MCF 10A (cell line): ENCODE measurements at places on chromosomes 13 and 19. TPM values are rescaled to one million over a fixed set of nuclear protein-coding genes. Genes with fewer than 3 reads are reported as not detected.

DNA sequence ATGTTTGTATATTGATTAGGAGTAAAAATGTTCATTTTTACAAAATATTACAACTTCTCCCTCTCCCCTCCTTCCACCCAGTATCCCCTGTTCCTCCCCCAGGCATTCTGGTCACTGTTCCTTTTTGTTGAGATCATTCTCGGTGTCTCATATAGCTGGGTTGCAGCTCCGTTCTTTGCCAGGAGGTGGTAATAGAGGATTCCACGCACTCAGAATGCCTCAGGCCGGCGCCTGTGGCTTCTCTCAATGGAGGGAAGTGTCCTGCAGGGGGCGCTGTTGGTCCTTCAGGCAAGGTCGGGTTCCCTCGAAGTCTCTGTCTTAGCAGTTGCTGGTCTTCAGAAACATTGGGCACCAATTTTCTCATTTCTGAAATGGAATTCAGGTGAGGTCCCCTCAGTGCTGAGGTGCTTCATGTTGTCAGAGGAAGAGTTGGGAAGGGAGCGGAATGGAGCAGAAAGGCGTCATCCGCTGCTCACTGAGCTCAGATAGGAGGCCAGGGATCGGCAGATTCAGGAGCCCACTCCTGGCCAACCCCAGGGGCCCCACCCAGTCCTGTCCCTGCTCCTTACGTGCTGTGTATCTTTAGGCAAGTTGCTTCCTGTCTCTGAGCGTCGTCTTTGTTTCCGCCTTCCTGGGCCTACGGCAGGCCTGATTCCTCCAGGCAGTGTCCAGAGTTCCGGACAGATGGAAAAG lies 10.3 kb upstream of the GARIN5A start:
- H3K27me3 ChIP-seq, result peaks cover 22% of the 10 kb centered on the region
- DNase-seq, result peak; percentile 28
- no peak overlapping the region for H3K4me3 ChIP-seq
- no peak overlapping the region for H3K27ac ChIP-seq
- H3K4me1 ChIP-seq, result peaks cover 7% of the 10 kb centered on the region
- H3K36me3 ChIP-seq, result peaks cover 14% of the 10 kb centered on the region

DNA sequence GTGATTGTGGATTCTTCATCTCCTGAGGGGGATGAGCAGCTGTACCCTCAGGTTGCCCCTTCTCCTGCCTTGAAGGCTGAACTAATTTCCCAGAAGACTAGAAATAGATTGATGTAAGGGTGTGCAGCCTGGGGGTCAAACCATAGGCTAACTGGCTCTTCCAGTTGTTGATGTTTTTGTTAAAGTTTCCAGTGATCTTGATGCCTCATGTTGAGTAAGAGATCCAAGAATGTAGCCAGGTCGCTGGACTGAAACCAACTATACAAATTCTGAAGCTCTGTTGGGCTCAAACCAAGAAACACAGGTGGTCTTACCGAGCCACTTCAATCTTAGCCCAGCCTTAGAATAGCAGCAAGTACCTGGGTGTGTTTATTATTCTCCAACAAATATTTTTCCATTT lies 391.8 kb downstream of the KLF5 start:
- H3K4me3 ChIP-seq, result no peak overlapping the region
- no peak for DNase-seq
- H3K36me3 ChIP-seq, result no peaks in the 10 kb centered on the region
- H3K27me3 ChIP-seq, result no peaks in the 10 kb centered on the region
- no peak overlapping the region for H3K27ac ChIP-seq

- H3K27me3 ChIP-seq, result no peaks in the 10 kb centered on the region
- peaks cover 19% of the 10 kb centered on the region for H3K4me1 ChIP-seq
- no peak for DNase-seq
- H3K36me3 ChIP-seq, result peaks cover 6% of the 10 kb centered on the region
- no peak overlapping the region for H3K4me3 ChIP-seq
Measured at GRCh38 chr13:25899464-25899863, 152.4 kb downstream of the SHISA2 start.

GRCh38 chr13:28716511-28716910 lies 2.3 kb downstream of the SLC46A3 start:
- DNase-seq, result peak; percentile 99
- H3K4me1 ChIP-seq, result peaks cover 33% of the 10 kb centered on the region
- H3K4me3 ChIP-seq, result peak overlapping the region; percentile 81
- H3K27me3 ChIP-seq, result no peaks in the 10 kb centered on the region
- H3K36me3 ChIP-seq, result peaks cover 10% of the 10 kb centered on the region
- H3K27ac ChIP-seq, result peak overlapping the region; percentile 93

GRCh38 chr19:28257396-28257795 lies 955.6 kb downstream of the UQCRFS1 start:
- H3K4me1 ChIP-seq, result no peaks in the 10 kb centered on the region
- H3K27ac ChIP-seq, result no peak overlapping the region
- no peaks in the 10 kb centered on the region for H3K27me3 ChIP-seq
- H3K4me3 ChIP-seq, result no peak overlapping the region
- peaks cover 4% of the 10 kb centered on the region for H3K36me3 ChIP-seq

- DNase-seq, result no peak
- H3K27me3 ChIP-seq, result peaks cover 33% of the 10 kb centered on the region
- no peaks in the 10 kb centered on the region for H3K36me3 ChIP-seq
- no peak overlapping the region for H3K4me3 ChIP-seq
- H3K4me1 ChIP-seq, result no peaks in the 10 kb centered on the region
Measured at GRCh38 chr13:53241891-53242348, 213.3 kb downstream of the OLFM4 start.

DNA sequence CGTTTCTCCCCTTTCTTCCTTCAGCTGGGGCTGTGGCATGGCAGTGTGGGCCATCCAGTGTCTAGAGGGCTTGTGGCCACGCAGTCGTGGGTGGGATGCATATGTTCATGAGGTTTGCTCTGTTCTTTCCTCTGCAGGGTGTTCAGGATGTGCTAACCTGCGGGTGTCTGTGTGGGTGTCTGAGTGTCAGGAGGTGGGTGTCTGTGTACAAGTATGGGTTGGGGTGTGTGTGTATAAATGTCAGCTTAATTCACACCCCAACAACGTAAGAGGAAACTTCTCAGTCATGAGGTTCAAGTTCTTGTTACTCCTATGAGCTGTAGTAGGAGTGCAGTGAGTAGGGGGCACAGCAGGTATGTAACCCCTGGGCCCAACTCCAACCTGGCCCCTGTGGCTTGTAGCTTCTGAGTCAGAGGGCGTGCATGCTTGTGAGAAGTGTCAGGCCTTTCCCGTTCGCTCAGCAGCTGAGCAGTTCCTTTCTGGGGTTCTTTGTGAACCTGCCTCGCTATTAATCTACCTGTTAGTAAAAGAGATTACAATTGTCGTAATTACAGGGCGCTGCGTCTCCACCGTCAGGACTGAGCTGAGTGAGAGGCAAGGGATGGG lies 49.1 kb downstream of the NFIX start:
- no peak for DNase-seq
- H3K27me3 ChIP-seq, result no peaks in the 10 kb centered on the region
- H3K4me1 ChIP-seq, result peaks cover 11% of the 10 kb centered on the region
- H3K4me3 ChIP-seq, result no peak overlapping the region

DNA sequence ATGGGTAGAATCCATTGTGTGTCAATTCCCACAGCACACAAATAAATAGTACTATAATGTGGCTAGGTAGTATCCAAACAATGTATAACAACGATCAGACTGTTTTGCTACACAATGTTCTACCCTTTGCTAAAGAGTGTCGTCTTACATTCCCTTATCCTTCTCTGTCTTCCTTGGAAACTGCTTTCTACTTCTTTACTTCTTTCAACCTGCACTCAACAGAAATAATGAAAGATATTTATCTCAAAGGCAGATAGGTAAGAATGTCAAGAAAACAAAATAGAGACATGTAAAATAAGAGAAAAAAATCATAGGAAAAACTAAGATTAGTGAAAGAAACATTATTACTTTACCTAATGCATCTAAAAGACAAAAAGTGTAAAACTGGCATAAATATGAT lies 814.7 kb downstream of the PCDH9 start:
- H3K36me3 ChIP-seq, result no peaks in the 10 kb centered on the region
- no peak overlapping the region for H3K4me3 ChIP-seq
- peaks cover 11% of the 10 kb centered on the region for H3K4me1 ChIP-seq
- DNase-seq, result no peak
- H3K27ac ChIP-seq, result peak overlapping the region; percentile 29

DNA sequence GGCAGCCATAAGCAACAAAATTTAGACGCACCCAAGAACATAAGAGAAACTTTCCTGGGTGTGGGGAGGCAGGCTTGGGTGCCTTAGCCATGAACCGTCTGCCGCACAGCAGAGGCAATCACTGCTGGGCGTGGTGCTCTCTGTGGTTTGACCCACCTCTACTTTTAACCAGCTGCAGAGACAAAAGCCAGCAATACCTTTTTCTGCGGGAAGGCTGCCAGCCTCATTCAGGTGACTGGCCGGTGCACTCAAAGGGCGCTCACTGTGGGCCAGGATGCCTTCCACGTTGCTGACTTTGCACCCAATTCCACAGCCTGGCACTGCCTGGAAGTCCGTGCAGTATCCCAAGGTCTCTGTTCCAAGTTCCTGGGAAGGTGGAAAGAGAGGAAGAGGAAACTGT lies 69.1 kb downstream of the ATP7B start:
- DNase-seq, result peak; percentile 47
- no peak overlapping the region for H3K4me3 ChIP-seq
- no peaks in the 10 kb centered on the region for H3K27me3 ChIP-seq
- no peaks in the 10 kb centered on the region for H3K36me3 ChIP-seq

DNA sequence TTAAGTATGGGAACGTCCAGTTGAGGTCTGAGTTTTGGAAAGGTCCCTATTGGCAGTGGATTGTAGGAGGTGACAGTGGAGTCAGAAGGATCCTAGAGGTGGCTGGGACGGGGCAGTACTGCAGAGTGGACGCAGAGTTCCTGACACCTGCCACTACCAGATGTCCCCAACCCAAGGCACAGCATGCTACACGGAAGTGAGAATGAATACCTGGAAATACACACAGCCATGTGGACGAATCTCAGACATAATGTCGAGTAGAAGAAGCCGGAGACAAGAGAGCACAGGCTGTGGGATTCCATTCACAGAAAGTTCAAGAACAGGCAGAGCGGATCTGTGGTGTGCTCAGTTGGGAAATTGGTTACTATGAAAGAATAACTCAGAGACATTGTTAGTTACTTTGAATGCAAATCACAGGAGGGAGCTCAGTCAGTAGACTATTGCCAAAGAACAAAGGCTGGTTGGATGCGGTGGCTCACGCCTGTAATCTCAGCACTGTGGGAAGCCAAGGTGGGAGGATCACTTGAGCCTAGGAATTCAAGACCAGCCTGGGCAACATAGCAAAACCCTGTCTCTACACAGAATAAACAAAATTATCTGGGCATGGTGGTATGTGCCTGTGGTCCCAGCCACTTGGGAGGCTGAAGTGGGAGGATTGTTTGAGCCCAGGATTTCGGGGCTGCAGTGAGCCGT lies 37.4 kb downstream of the RYR1 start:
- no peak overlapping the region for H3K4me3 ChIP-seq
- no peak for DNase-seq
- H3K27ac ChIP-seq, result no peak overlapping the region
- no peaks in the 10 kb centered on the region for H3K36me3 ChIP-seq

DNA sequence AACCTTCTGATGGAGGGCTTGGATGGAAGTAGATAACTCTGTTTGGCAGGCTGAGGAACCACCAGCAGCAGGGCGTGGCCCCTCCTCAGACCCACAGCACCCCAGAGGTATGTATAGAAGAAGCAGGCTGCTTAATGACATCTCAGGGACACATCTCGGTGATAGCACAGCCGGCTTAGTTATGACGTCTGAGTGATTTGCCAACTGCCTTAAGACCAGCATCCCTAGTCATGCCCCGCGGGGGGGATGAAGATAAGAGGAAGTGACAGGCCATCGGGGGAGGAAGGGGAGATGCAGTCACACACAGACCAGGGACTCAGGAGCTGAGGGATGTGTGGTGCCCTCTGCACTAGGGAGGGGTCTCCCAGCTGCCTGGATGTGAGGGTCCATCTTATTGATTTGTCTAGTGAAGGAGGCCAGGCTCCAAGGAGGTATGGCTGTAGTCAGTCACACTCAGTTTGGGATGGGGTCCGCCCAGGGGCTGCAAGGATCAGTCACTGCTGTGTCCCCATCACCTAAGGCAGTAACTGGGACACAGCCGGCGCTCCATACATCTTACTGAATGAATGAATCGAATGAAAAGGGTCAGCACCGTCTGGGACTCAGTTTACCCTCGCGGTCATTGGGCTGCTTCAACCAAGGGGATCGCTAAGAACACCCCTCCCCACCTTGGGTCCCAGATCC lies 19.2 kb upstream of the ERCC1 start:
- peak overlapping the region; percentile 91 for H3K27ac ChIP-seq
- peak; percentile 30 for DNase-seq
- H3K36me3 ChIP-seq, result peaks cover 5% of the 10 kb centered on the region
- H3K4me3 ChIP-seq, result peak overlapping the region; percentile 77

- no peak for DNase-seq
- H3K27ac ChIP-seq, result no peak overlapping the region
- H3K27me3 ChIP-seq, result no peaks in the 10 kb centered on the region
- peaks cover 25% of the 10 kb centered on the region for H3K4me1 ChIP-seq
Measured at GRCh38 chr13:67227131-67227983, 2.8 kb downstream of the PCDH9 start.

DNA sequence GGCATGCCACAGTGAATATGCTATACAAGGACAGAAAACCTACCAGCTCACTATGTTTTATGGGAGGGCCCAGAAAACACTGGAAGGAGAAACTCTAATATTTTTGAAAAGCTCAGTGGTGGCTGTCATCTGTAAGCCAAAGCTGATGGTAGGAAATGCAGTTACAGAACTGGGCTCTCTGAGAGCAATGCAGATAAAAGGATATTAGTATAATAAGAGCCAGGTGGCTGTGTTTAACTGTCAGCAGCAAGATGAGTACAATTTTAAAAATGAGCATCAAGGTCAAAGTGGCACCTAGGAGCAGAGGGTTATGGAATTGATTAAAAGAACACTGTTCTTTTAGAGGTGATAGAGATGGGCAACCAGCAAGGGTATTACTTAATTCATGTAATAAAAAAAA lies 345.0 kb downstream of the NDFIP2 start:
- H3K4me3 ChIP-seq, result no peak overlapping the region
- no peaks in the 10 kb centered on the region for H3K36me3 ChIP-seq
- no peaks in the 10 kb centered on the region for H3K4me1 ChIP-seq
- H3K27ac ChIP-seq, result no peak overlapping the region
- H3K27me3 ChIP-seq, result no peaks in the 10 kb centered on the region

DNA sequence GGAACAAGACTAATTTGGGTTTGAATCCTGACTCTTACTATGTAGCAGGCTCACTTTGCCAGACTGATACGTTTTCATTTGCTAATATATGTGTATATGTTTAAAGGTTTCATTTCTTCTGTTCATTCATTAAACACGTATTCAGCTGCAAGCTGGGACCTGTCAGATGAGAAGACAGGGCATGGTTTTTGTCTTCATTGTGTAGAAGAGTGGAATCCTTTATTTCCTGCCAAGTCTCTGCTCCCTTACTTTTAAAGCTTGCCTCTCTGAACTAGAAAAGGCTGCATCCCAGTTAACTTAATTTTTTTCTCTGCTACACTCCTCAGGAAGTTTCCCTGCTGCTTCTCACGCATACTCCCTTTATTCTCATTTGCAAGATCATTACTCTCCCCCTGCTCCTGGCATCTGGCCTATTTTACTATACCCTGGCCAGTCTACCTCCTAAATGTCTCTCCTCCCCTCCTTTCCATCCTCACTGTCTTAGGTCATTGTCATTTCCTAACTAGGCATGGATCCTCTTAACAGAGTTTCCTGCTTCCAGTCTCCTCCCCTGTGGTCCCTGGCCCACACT lies 141.0 kb upstream of the TMTC4 start:
- no peak for DNase-seq
- no peaks in the 10 kb centered on the region for H3K36me3 ChIP-seq
- no peaks in the 10 kb centered on the region for H3K27me3 ChIP-seq
- no peak overlapping the region for H3K4me3 ChIP-seq

Gene DLL3
- 0.56 and 0.68 TPM in 2 replicates for total RNA-seq

Gene ZNF845
- 3.8 and 5.7 TPM in 2 replicates for total RNA-seq

Gene SIGLEC10
- total RNA-seq, result not detected in 2 replicates

Gene NOTCH3
- 3.7 and 7.7 TPM in 2 replicates for total RNA-seq

Gene CRX
- total RNA-seq, result not detected in 2 replicates

Gene INSL3
- not detected in 2 replicates for total RNA-seq

Gene FAAP24
- total RNA-seq, result 4.1 and 5.1 TPM in 2 replicates

Gene CACNA1A
- 0.27 TPM in 1 of 2 replicates, not detected in the other for total RNA-seq

Gene OR7G3
- total RNA-seq, result not detected in 2 replicates

Gene CLDN10
- total RNA-seq, result not detected in 2 replicates
